ENCODE measurements at places on chromosomes 5 and 9. TPM values are rescaled to one million over a fixed set of nuclear protein-coding genes. Genes with fewer than 3 reads are reported as not detected.

- no peaks in the 10 kb centered on the region for H3K27me3 ChIP-seq
- H3K4me3 ChIP-seq, result no peak overlapping the region
- H3K36me3 ChIP-seq, result no peaks in the 10 kb centered on the region
- H3K27ac ChIP-seq, result no peak overlapping the region
- no peaks in the 10 kb centered on the region for H3K4me1 ChIP-seq
Observed at GRCh38 chr5:38837932-38838331, 7.9 kb upstream of the OSMR start.

DNA sequence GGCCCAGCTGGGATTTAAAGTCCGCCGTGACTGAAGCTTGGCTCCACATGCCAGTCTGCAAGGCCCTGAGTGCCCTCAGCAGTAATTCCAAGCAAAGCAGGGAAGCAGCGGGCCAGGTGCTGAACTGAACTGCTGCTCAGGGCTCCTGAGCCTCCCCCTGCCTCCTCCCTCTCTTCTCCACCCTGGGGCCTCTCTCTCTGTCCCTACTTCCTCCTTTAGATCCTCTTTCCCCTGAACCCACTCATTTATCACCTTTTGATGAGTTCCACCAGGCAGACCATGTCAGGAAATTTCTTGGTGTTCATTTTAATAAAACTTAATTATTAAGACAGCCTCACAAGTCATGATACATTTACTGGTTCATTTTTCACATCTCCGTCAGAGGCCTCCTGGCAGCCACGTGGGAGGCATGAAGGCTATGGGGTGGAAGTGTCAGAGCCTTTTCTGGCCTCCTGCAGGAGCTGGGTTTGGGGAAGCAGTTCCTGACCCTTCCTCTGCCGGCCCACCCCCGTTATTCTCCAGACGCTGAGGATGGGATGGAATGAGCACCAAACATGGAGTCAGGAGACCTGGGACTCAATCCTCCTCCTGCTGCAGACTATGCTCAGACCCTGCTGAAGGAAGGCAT, 32.2 kb upstream of the KCNIP1 start:
- no peaks in the 10 kb centered on the region for H3K4me1 ChIP-seq
- no peaks in the 10 kb centered on the region for H3K27me3 ChIP-seq
- H3K4me3 ChIP-seq, result no peak overlapping the region
- DNase-seq, result no peak
- no peaks in the 10 kb centered on the region for H3K36me3 ChIP-seq
- no peak overlapping the region for H3K27ac ChIP-seq

DNA sequence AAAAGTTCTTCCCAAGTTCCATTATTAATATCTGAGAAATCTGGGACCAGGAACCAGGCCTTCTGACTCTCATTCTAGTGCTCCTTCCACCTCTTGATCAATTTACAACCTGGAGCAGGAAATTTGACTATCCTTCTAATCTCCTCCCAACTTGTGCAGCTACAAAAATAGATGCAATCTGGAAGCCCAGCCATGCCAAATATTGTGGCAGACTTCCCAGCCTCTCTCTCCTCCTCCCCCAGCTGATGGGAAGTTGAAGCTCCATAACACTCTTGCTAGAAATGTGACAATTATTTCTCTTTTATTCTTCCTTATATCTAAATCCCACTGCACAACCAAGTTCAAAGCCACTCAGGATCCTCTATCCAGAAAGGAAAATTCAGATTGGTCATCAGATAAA, 252.1 kb downstream of the SEC61B start:
- H3K4me1 ChIP-seq, result no peaks in the 10 kb centered on the region
- DNase-seq, result no peak

NFIB gene
- 99.4 TPM for total RNA-seq

GRCh38 chr5:180776376-180776775, 26.2 kb downstream of the MGAT1 start:
- no peak overlapping the region for H3K4me3 ChIP-seq
- no peak overlapping the region for H3K27ac ChIP-seq
- H3K27me3 ChIP-seq, result peaks cover 6% of the 10 kb centered on the region
- no peak for DNase-seq

NUTM2F gene
- total RNA-seq, result not detected

DNA sequence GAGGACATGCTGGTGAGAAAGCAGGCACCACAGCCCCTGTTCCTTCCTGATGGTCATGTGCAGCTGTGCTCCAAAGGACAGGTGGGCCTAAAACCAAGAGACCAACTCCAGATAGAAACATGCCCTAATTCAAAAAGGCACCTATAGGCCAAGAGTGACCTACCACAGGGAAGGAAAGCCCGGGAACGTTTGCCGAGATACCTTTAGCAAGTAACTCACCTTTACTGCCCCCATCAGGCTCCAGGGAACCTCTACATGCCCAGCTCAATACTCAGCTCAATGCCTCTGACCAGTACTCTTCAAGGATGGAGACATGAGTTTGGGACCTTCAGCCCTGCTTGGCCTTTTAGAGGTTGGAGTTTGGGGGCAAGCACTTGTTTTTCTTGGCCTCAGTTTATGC, 172.8 kb upstream of the FSTL4 start:
- H3K27ac ChIP-seq, result no peak overlapping the region
- H3K36me3 ChIP-seq, result no peaks in the 10 kb centered on the region
- no peaks in the 10 kb centered on the region for H3K27me3 ChIP-seq

NTNG2 gene
- 7.6 TPM for total RNA-seq

GRCh38 chr5:53479045-53479589, 1.3 kb upstream of the FST start:
- H3K4me1 ChIP-seq, result peaks cover 3% of the 10 kb centered on the region
- H3K27ac ChIP-seq, result peak overlapping the region; percentile 51
- H3K4me3 ChIP-seq, result peak overlapping the region; percentile 71
- no peak for DNase-seq
- no peaks in the 10 kb centered on the region for H3K36me3 ChIP-seq
- peaks cover 3% of the 10 kb centered on the region for H3K27me3 ChIP-seq

- no peak overlapping the region for H3K4me3 ChIP-seq
- no peaks in the 10 kb centered on the region for H3K36me3 ChIP-seq
- peaks cover 8% of the 10 kb centered on the region for H3K4me1 ChIP-seq
- no peak overlapping the region for H3K27ac ChIP-seq
Observed at GRCh38 chr5:73822278-73822988, 196.4 kb downstream of the ARHGEF28 start.

GDA gene
- total RNA-seq, result 0.20 TPM

DNA sequence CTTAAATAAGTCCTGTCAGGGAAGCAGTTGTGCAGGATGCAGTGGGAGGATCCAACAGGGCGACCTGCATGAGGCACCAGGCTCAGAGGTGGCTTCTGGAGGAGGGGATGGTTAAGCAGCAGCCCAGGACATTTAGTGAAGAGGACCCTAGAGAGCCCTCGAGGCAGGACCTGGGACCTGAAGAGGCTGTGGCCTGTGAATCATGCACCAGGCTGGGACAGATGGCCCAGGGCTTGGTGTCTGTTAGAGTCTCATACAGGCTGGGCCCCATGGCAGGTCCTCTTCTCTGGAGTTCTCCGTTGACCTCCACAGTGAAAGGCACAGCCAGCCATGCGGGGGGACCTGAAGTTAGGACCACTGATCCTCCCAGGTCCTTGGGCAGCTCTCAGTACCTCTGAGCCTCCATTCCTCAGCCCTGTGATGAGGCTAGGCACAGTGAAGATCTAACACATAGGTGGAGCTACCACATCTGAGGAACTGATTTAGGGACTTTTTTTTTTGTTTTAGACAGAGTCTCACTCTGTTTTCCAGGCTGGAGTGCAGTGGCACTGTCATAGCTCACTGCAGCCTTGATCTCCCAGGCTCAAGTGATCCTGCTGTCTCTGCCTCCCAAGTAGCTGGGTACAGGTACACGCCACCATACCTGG, 60.8 kb upstream of the GARNL3 start:
- H3K27me3 ChIP-seq, result no peaks in the 10 kb centered on the region
- no peak overlapping the region for H3K4me3 ChIP-seq
- no peak overlapping the region for H3K27ac ChIP-seq
- peaks cover 4% of the 10 kb centered on the region for H3K4me1 ChIP-seq
- no peaks in the 10 kb centered on the region for H3K36me3 ChIP-seq

DNA sequence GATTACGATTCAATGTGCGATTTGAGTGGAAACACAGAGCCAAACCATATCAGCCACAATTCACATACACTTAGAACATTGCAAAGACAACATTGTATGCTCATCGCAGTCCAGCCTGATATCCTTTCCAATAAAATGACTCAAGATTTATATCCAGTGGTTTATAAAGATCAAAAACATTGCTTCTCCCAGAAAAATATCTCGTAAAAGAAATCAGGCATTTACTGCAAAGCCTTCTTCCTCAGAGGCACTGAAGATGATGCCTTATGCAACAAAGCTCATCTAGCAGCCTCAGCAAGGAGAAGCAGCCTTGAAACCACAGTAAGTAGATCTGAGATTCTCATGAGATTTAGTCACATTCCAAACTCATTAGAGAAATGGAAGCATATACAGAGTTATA, 523.8 kb downstream of the ELAVL2 start:
- H3K27me3 ChIP-seq, result no peaks in the 10 kb centered on the region
- H3K4me1 ChIP-seq, result no peaks in the 10 kb centered on the region
- no peaks in the 10 kb centered on the region for H3K36me3 ChIP-seq
- H3K27ac ChIP-seq, result no peak overlapping the region
- H3K4me3 ChIP-seq, result no peak overlapping the region
- no peak for DNase-seq

DIMT1 gene
- total RNA-seq, result 20.9 TPM

PCDHGA10 gene
- total RNA-seq, result 6.2 TPM

SPINK13 gene
- not detected for total RNA-seq

DNA sequence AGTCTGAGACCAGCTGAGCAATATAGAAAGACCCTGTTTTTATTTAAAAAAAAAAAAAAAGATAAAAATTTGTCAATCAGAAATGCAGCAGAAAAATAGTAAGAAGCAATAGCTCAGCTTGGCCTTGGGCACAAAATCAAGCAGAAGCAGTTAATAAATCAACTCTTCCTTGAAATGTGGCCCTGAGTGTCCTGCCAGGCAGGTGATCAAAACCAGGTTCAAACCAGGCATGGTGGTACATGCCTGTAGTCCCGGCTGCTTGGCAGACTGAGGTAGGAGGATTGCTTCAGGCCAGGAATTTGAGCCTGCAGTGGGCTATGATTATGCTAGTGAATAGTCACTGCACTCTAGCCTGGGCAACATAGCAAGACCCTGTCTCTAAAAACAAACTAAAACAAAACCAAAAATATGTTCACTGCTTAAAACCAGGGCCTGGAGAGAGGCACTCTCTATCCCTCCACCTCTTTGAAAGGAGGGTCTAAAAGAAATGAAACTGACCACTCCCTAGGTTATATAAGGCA, 27.9 kb upstream of the KLF9 start:
- H3K4me1 ChIP-seq, result peaks cover 17% of the 10 kb centered on the region
- H3K27me3 ChIP-seq, result no peaks in the 10 kb centered on the region
- no peak overlapping the region for H3K4me3 ChIP-seq
- H3K36me3 ChIP-seq, result no peaks in the 10 kb centered on the region
- no peak overlapping the region for H3K27ac ChIP-seq
- DNase-seq, result no peak
